Common myeloid progenitor, CD34-positive (primary cell): ENCODE measurements at places on chromosomes 7 and 10.

DNA sequence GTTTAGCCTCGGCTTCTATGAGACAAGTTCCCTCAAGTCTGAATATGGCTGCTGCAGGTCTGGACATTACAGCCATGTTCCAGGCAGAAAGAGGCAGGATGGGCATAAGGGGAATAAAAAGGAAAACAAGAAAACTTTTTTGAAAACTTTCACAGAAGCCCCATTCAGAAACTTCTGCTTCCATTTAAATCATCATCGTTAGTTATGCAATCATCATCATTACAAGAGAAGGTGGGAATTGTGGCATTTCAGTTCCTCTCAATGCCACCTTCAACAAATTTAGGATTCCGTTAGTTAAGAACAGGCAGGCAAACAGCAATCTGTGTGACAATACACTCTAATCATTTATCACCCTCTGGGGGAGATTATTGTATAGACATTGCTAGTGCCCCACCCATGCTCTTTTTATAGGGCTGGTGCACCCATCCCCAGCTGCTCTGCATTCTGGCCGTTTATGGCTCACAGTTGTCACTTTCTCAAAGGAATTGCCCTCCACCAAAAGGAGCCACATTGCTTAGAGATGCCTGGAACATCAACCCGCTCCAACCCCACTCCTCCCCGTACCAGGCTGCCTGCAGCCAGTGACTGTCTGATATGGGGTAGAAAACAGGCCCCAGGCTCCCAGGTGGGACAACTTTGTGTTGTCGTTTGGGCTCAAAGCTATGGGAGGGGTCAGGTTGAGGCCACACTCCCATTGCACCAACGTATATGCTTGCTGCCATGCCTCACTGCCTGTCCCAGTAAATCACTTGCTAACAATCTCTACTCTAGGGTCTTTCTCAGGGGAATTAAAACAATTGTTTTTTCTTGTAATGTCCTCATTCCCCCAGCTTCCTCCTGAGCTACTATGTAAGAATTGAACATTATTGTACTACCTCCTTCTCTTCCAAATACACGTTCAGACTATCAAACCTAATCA lies 24.2 kb downstream of the ITGB8 start:
- DNase-seq, result no peak

DNA sequence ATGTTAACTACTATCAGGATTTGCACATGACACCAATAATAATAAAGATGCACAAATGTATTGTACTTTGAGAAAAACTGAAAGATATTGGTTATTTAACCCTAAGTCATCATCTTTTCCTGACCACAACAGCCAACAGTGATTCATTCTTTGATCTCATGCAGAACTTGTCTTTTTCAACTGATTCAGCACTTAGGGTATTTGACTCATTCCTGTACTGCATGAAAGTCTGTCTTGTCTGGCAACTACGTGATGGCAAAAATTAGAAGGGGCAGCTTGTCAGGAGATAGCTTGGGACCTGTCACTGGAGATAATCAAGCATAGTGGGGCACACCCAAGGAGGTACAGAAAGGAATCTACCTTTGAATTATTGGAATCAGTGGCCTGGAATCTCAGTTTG lies 77.8 kb upstream of the LRRC17 start:
- DNase-seq, result no peak

DNA sequence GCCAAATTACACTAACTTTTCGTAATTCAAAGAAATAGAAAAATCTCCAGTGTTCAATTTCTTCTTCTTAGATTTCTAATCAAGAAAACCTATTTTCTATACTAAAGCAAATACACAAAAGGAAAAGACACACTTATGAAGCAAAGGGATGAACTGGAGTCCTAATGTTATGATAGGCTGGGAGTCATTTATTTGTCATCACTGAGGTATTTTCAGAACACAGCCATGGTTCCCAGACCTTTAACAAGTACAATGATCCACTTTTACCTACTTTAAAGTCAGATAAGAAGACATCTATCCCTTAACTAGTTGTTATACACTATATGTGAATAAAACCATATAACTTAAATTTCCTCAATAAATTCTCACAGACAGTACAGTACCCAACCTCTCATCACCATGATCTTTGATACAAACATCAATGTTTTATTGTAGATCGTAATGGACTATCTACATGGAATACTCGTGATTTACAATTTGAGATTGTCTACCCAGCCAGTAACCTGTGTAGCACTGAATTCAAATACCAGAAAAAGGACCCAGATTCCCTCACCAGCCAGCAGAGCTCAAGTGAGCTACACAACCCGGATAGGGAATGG lies 12.5 kb downstream of the ASNS start:
- DNase-seq, result no peak

GRCh38 chr10:15224948-15225347 lies 56.5 kb upstream of the NMT2 start:
- no peak for DNase-seq

GRCh38 chr7:30933124-30933974 lies 21.7 kb downstream of the AQP1 start:
- DNase-seq, result no peak

DNA sequence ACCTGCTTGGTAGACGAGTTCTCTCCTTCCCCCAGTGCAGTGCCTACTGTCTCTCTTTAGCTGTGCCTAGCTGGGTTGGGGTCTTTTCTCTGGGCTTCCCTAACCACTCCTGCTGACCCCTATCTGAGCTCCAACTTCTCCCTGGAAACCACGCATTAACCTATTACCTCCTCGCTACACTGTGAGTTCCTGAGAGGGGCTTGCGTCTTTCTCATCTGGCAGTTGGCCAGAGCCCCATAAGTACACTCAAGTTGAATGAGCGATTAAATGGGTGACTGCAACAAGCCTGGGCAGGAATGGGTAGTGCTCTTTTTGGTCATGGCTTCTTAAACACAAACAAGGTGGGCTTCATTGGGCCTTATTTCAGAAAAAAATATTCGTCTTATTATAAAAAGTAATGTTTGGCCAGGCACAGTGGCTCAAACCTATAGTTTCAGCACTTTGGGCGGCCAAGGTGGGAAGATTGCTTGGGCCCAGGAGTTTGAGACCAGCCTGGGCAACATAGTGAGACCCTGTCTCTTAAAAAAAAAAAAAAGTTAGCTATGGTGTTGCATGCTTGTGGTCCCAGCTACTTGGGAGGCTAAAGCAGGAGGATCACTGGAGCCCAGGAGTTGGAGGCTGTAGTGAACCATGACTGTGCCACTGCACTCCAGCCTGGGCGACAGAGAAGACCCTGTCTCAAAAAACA lies 41.4 kb downstream of the SYPL1 start:
- peak; percentile 62 for DNase-seq
